ENCODE measurements at places on chromosomes 13 and 19.

DNA sequence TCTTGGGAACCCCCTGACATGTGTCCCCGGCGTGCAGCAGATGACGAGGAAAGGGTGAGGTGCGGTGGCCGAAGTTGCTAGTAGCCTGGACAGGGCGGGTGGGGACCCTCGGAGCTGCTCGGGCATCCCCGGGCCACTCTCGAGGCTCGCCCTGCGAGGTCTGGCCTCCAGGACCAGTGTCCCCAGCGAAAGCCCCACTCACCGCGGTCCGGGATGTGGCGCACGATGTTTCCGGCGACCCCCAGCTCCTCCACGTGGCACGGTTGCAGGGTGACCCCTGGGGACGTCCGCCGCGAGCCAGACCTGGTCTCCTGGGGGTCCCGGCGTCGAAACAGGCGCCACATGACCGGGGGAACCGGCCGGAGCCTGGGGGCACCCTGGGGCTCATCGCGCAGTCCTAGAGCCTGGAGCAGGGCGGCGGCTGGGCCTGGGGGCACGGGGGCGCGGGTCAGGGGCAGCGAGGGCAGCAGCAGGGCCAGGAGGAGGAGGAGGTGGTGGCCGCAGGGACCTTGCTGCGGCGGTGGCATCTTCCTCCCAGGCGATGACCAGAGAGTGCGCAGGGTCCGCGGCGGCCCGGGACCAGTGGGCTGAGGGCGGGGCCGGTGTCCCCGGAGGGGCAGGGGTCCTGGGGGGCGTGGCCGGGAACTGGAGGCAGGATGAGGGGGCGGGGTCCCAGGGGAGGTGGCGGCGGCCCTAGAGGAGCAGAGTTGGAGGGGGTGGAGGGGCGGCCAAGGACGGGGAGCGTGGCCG, 26.0 kb downstream of the CERS1 start:
- H3K4me3 ChIP-seq: no peak overlapping the region
- H3K27ac ChIP-seq: no peak overlapping the region
- peaks cover 28% of the 10 kb centered on the region for H3K36me3 ChIP-seq
- H3K27me3 ChIP-seq: no peaks in the 10 kb centered on the region
- no peaks in the 10 kb centered on the region for H3K4me1 ChIP-seq

GRCh38 chr13:71906448-71906847, 39.4 kb upstream of the DACH1 start:
- no peaks in the 10 kb centered on the region for H3K36me3 ChIP-seq
- H3K4me1 ChIP-seq: no peaks in the 10 kb centered on the region
- no peak overlapping the region for H3K27ac ChIP-seq
- H3K27me3 ChIP-seq: peaks cover 2% of the 10 kb centered on the region
- no peak for DNase-seq

- no peak for DNase-seq
- no peaks in the 10 kb centered on the region for H3K27me3 ChIP-seq
- H3K36me3 ChIP-seq: no peaks in the 10 kb centered on the region
Measured at GRCh38 chr13:33072282-33072681, 56.1 kb downstream of the KL start.

DNA sequence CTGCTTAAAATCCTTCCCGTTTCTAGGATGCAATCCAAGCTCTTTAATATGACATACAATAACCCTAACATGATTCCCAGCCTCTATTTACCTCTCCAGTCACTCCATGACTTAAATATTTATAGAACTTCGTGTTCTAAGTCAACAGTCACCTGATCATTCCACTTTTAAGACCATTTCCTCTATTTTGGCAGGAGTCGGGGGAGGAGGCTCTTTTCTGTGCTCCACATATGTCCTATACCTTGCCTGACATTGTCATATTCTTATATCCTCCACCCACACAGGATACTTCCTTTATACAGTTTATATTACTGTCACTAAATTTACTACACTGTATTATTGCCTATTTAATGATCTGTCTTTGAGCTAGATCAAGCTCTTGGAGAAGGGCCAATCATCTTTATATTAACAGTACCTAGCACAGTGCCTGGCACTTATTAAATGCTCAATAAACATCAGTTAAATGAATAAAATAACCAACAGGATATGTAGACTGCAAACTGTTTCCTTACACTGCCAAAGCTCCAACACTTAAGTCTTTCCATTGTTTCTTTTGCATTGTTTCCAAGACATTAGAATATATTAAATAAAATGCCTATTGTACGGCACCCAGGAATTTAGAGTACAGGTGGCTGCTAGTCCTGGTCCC, 2.7 kb downstream of the ARGLU1 start:
- no peaks in the 10 kb centered on the region for H3K27me3 ChIP-seq
- H3K4me3 ChIP-seq: no peak overlapping the region
- no peak for DNase-seq

GRCh38 chr13:71018995-71019394, 848.0 kb downstream of the DACH1 start:
- H3K36me3 ChIP-seq: no peaks in the 10 kb centered on the region
- no peak overlapping the region for H3K4me3 ChIP-seq
- peaks cover 3% of the 10 kb centered on the region for H3K27me3 ChIP-seq
- H3K27ac ChIP-seq: no peak overlapping the region

- peak overlapping the region; percentile 99 for H3K27ac ChIP-seq
- H3K4me3 ChIP-seq: no peak overlapping the region
- H3K27me3 ChIP-seq: no peaks in the 10 kb centered on the region
- H3K36me3 ChIP-seq: no peaks in the 10 kb centered on the region
Measured at GRCh38 chr19:38004186-38004520, 97.1 kb downstream of the SIPA1L3 start.

DNA sequence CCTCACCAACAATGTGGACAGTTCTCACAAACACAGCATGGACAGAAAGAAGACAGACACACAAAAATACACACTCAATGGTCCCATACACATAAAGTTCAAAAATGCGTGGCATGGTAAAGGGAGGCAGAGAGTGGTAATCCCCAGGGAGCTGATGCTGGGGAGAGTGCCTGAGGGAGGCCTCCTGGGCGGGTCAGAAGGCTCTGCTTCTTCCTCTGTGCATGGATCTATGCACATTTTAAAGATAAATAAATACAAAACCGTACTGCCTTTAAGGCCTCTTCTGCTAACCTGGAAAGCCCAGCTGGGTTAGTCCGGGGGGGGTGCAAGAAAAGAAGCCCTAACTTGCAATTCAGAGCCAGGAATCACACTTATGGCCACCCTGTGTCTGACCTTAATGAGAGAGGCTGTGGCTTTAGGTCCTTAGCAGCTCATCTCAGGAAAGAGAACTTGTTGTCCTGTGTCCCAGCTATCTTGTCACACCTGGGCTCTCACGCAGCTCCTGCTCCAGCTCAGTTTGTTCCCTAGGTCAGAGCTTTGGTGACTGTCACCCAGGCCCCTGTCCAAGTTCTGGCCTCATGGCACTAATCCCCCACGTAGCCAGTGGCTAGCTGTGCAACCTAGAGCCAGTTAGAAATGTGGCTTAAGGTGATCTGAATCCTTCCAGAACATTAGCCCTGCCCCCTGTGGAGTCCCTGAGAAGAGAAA, 28.5 kb downstream of the POP4 start:
- H3K4me1 ChIP-seq: no peaks in the 10 kb centered on the region
- H3K27ac ChIP-seq: no peak overlapping the region
- no peaks in the 10 kb centered on the region for H3K36me3 ChIP-seq
- no peak overlapping the region for H3K4me3 ChIP-seq
- H3K27me3 ChIP-seq: no peaks in the 10 kb centered on the region

GRCh38 chr19:11142528-11143171, 12.9 kb downstream of the SPC24 start:
- peak; percentile 87 for DNase-seq
- H3K27me3 ChIP-seq: no peaks in the 10 kb centered on the region
- peaks cover 34% of the 10 kb centered on the region for H3K4me1 ChIP-seq
- no peak overlapping the region for H3K4me3 ChIP-seq
- peaks cover 16% of the 10 kb centered on the region for H3K36me3 ChIP-seq

DNA sequence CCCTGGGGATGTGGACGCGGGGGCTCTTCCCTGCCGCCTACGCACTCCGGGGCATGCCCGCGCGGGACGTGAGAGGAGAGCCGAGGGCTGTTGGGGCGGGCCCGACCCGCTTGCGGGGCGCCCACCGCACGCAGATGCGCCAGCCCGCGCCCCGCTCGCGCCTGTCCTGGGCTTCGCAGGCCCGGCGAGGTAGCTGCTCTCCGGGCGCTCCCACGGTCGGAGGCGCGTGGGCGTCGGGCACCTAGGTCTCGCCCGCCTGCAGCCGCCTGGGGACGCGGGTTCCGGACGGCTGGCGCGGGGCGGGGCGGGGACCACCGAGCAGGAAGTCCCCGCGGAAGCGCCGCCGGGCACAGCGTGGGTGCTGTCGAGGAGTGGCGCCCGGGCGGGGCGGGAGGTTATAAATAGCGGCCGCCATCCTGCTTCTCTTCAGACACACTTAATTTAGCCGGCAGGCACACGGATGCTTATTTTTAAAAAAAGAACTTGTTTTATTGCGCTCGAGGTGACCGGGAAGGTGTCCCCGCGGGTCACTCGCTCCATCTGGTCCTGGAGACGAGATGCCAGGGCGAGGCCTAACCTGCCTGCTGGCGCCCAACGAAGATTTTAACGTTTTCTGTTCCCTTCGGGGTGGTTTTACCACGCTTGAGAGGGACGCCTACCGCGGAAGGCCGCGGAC, 561 bp upstream of the GJA3 start:
- peaks cover 54% of the 10 kb centered on the region for H3K27me3 ChIP-seq
- no peak overlapping the region for H3K27ac ChIP-seq
- no peaks in the 10 kb centered on the region for H3K36me3 ChIP-seq
- H3K4me1 ChIP-seq: no peaks in the 10 kb centered on the region
- DNase-seq: no peak
- peak overlapping the region; percentile 33 for H3K4me3 ChIP-seq

DNA sequence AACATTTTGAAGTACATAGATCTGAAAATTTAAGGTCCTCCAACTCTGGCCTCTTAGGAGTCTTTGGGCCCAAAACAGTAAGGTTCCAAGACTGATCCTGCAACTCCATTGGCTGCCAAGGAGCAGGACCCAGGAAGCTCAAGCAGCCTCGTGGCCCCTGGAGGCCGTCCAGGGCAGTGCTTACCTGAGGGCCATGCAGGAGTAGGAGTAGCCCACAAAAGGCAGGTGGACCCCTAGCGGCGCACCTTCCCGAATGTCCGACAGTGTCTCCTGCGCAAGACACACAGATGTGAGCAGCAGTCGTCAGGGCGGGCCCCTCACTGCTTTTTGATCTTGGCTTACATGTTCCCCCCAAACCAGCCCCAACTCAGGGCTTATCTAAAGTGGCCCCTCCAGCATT, 5.7 kb upstream of the SIX5 start:
- H3K27me3 ChIP-seq: no peaks in the 10 kb centered on the region
- H3K36me3 ChIP-seq: peaks cover 21% of the 10 kb centered on the region
- DNase-seq: no peak
- no peak overlapping the region for H3K27ac ChIP-seq

GRCh38 chr13:102978168-102978567, 88.0 kb downstream of the SLC10A2 start:
- H3K36me3 ChIP-seq: no peaks in the 10 kb centered on the region
- H3K27ac ChIP-seq: no peak overlapping the region
- DNase-seq: no peak
- H3K4me1 ChIP-seq: no peaks in the 10 kb centered on the region
- no peaks in the 10 kb centered on the region for H3K27me3 ChIP-seq

DNA sequence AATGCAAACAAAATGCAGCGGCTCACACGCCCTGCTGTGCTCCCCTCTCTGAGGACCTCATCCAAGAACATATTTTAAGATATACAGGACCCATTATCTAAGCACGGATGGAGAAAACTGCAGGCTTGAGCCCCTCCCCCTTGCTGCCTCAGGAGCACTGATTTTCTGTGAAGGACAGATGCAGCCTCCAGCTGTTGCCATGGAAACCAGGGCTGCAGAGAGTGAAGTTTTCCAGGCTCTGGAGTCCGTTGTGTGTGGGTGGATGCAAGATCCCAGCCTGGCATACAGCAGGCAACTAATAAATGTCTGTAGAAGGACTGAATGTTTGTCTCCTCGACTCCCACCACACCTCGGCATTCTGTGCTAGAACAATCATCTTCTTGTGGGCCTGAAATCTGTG, 105.6 kb upstream of the PEG3 start:
- H3K36me3 ChIP-seq: no peaks in the 10 kb centered on the region
- no peak overlapping the region for H3K4me3 ChIP-seq
- DNase-seq: no peak
- no peaks in the 10 kb centered on the region for H3K4me1 ChIP-seq

DNA sequence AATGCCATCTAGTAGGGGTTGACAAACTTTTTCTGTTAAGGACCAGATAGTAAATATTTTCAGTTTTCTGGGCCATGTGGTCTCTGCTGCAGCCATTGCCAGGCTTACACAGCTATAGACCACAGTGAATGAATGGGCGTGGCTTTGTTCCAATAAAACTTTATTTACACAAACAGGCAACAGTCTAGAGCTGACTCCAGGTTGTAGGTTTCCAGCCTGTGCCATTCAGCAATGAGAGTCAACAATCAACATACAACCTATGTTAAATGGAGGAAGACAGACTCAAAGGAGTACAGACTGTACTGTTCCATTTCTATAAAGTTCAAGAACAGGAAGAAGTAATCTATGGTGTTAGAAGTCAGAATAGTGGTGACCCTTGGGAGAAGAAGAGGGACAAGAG, 15.2 kb upstream of the IZUMO2 start:
- no peak overlapping the region for H3K27ac ChIP-seq
- H3K4me3 ChIP-seq: no peak overlapping the region
- no peak for DNase-seq
- H3K27me3 ChIP-seq: no peaks in the 10 kb centered on the region
- no peaks in the 10 kb centered on the region for H3K4me1 ChIP-seq
- H3K36me3 ChIP-seq: no peaks in the 10 kb centered on the region

- H3K36me3 ChIP-seq: no peaks in the 10 kb centered on the region
- DNase-seq: no peak
- no peak overlapping the region for H3K4me3 ChIP-seq
- no peak overlapping the region for H3K27ac ChIP-seq
Measured at GRCh38 chr13:26015271-26016125, 36.3 kb downstream of the SHISA2 start.

DNA sequence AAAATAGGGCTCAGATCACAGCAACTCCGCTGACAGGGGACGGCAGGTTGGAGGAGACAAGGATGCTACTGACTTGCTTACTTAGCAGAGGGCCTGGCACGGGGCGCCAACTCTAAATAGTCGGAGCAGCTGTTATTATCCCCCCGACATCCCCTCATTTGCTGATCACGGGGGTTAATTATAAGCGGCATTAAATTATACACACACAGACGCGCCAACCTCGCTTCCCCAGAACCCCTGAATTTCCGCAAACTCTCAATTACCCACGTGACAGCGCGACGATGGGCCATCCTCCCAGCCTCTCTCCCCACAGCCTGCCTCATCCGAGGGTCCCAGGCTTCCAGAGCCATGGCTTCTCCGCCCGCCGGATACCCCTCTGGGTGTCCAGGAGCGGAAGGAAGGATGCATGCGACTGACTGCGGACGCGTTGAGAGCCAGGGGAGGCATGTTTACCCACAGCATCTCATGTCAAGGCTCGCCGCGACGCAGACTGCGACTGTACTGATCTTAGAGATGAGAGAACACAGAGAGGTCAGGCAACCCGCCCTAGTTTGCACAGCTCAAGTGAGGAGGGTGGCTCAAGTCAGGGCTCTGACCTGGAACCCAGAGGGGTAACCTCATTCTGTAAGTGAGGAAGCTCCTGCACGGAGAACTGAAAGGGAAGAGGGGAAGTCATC, 5.7 kb downstream of the PTPRS start:
- no peaks in the 10 kb centered on the region for H3K4me1 ChIP-seq
- H3K4me3 ChIP-seq: no peak overlapping the region
- H3K27ac ChIP-seq: no peak overlapping the region
- H3K27me3 ChIP-seq: peaks cover 13% of the 10 kb centered on the region
- H3K36me3 ChIP-seq: no peaks in the 10 kb centered on the region

Measured in RWPE2 (cell line).